ENCODE measurements at places on chromosomes 6 and 20.

DNA sequence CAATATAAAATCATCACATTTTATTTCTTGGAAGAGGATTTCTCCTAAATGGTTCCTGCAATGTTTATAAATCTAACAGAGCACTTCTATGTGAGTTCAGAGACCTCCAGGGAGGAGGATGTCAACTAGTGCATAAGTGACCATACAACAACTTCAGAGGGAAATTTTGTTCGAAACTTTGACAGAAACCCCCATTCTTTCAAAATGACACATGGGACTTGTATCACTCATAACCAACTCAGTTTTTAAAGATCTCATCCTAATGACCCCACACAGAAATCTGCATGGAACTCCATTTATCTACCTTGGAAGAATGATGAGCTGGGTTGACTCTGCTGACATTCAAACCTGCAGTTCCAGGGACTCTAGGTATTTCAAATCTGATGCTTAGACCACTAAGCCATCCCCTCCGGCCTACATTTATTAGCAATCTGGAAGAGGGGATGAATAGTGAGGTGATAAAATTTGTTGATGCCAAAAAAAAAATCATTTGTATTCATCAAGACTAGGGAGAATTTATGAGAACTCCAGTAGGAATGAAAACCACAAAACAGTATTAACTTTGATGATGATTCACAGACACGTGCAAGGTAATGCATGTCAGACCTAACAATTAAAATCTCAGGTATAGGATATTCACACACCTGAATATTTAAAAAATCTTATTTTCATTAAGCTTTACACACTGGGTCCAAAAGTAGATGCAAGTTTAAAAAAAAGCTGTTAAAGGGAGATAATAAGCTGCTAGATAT, 153.0 kb downstream of the REV3L start:
- peak; percentile 12 for DNase-seq

DNA sequence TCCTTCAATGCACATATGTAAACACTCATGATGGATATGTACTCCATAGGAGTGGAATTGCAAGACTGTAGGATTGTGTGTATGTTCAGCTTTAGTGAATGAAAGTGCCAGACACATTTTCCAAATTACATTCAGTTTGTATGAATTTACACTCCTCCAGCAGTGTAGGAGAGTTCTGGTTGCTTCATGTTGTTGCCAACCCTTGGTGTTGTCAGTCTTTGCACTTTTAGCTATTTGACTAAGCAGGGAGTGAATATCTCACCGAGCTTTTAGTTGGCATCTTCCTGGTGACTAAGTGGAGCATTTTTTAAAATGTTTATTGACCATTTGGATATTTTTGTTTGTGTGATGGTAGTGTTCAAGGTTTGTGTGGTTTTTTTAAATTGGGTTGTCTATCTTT, 23.9 kb downstream of the NKX2-4 start:
- DNase-seq: peak; percentile 20

DNA sequence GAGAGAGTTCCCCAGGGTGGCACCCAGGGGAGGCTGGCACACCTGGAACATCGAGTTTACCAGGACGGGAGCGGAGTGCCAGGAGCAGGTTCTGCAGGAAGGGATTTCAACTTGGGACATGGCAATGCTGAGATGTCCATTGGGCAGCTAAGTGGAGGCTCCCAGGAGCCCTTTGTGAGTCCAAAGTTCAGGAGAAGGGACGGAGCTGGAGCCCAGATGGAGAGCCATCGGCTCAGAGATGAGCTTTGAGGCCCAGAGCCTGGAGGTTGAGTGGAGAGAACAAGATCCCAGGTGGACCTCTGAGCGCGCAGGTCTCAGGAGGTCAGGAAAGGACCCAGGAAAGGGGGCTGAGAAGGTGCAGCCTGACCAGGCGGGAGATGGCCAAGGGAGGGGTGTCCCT, 67.5 kb upstream of the AFDN start:
- DNase-seq: no peak

DNA sequence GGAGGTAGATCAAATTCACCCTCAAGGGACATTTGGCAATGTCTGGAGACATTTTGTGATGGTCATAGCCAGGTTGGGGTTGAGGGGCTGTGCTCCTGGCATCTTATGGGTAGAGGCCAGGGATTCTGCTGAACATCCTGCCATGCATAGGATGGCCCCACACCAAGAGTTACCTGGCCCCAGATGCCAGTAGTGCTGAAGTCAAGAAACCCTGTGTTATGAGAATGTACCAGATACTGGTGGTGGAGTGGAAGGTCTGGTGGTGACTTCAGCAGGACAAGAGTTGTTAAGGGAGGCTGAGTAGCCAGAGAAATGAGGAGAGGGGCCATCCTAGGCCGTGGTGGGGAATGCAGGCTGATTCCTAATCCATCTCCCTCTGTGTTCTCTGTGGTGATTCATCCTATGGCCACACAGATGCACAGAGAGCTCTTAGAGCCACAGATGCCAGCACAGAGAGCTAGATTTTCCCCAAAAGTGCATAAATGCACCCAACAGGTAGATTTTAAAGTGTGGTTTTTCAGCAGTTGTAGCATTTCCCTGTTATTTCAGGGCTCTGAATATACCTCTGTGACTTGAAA, 43.6 kb downstream of the CDYL start:
- DNase-seq: peak; percentile 27

GRCh38 chr6:116307001-116307400, 27.3 kb upstream of the TSPYL1 start:
- no peak for DNase-seq

- peak; percentile 22 for DNase-seq
Observed at GRCh38 chr6:158660333-158660754, 10.5 kb downstream of the SYTL3 start.

DNA sequence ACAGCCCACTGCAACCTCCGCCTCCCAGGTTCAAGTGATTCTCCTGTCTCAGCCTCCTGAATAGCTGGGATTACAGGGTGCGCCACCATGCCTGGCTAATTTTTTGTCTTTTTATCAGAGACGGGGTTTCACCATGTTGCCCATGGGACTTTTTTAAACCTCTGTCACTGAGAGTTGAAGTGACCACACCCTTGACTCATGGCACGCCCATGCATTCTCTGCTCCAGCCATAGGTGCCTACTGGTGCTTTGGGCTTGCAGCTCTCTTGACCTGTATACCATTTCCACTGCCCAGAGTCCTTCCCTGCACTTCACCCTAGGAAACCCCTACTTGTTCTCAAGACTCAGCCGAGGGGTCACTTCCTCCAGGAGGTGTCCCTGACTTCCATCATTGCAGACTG, 2.4 kb upstream of the SCRT2 start:
- no peak for DNase-seq

DNA sequence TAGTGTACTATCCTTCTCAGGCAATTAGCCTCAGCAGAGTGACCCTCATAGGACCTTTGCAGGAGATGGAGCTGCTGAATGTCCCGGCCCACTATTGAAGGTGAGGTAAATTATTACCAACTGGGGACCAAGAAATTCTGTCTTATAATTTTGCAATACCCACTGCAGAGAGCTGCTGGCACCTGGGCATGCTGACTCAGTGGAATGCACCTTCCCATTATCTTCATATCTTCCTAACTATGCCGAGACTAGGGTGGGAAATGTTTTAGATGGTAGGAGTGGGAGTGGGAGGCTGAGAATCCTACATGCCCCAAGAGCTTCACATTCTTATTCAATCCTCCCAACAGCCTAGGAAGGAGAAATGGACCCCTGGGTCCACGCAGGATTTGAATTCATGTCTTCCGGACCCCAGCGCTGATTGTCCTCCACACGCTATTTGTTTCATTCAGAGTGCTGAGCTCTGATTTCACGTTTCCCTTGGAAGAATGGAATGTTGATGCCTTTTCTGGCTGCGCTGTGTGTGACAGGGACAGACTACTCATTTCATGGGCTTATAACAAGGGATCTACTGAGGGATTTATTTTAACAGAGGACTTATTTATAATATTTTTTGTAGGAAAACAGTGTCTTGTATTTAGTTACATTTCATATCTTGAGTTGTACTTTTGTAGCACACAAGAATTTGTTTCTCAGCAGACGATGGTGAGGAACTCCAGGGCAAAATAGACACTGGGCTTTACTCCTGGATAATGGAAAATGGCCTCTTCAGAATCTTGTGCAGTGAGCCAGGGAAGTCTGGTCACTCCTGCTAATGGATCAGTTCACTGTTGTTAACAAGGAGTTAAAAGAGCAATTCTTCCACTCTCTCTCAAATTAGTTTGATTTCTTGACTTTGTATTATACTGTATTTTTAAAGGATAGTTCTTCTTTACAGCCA, 66.4 kb downstream of the FYN start:
- no peak for DNase-seq

GRCh38 chr6:155765275-155766194, 309.9 kb upstream of the NOX3 start:
- DNase-seq: peak; percentile 58

- peak; percentile 37 for DNase-seq
Observed at GRCh38 chr6:15331143-15331542, 85.3 kb downstream of the JARID2 start.

DNA sequence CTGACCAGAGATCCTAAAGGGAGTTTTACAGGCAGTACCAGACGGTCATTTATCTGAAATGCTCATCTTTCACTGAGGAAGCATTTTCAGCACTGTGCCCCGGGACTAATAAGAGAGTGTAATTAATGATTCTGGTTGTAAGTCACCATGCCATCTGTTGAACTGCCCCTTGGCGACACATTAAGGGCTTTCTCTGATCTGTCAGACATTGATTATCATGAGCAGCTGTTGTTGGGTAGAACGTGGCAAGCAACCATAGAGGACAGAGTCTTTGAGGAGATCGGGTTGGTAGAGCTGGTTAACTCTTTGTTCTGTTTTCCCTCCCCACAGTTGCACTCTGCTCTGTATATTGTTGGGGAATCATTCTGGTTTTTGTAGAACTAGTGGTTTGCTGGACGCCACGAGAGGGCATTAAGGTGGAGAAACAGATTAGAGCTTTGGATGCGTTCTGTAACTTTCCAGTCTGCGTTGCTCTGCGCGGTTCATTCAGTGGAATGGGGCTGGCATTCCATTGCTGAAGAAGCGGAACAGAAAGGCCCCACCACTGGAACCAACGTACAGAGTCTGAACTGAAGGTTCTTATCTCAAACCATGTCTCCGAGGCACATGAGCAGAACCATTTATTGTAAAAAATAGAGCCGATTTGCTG, 34.3 kb downstream of the RPRD1B start:
- no peak for DNase-seq

GRCh38 chr20:61889659-61890058, 176.0 kb downstream of the TAF4 start:
- no peak for DNase-seq

- peak; percentile 71 for DNase-seq
Observed at GRCh38 chr6:100084316-100084990, 90.4 kb upstream of the MCHR2 start.

- DNase-seq: no peak
Observed at GRCh38 chr6:168100803-168101589, 22.0 kb upstream of the FRMD1 start.

GRCh38 chr20:19049514-19049913, 162.9 kb upstream of the SLC24A3 start:
- no peak for DNase-seq

DNA sequence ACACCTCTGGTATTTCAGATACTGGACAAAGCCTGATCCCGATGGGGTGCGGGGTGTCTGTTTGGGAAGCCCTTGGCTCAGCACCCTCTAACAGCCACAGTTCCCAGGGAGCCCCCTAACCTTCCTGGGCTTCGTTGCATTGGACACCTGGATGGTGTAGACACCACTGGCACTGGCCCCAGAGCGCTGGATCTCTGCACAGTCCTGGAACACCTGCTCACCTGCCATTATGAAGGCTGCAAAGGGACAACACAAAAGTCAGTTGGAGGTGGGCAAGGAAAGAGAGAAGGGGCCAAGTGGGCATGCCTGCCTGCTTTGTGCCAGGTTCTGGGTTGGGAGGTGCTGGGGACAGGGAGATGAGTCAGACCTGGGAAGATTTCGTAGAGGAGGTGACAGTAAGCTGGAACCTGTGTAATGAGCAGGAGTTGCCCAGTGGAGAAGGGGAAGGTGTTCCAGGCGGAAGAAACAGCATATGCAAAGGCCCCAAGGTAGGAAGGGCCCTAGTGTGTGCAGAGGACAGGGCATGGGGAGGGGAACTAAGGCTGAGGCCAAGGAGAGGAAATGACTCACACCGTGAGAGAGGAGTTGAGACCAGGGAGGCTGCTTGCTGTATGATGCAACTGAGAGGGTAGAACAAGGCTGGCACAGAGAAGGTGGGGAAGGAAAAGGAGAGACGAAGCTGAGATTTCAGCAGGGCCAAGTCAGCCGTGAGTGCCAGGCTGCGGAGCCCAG, 34.9 kb downstream of the ANGPT4 start:
- peak; percentile 88 for DNase-seq

DNA sequence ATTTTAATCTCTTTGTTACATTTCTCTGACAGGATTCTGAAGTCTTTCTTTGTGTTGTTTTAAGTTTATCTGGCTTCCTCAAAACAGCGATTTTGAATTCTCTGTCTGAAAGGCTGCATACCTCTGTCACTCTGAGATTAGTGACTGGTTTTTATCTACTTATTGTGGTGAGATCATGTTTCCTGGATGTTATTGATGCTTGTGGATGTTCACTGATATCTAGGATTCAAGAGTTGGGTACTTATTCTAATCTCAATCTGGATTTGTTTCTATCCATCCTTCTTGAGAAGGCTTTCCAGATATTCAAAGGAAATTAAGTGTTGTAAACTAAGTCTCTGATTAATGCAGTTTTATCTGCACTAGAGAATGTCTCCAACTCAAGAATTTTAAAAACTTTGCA, 1076.1 kb upstream of the ADGRB3 start:
- no peak for DNase-seq

All from M059J (cell line).